LNCaP clone FGC (cell line): ENCODE measurements at places on chromosomes 4 and X.

DNA sequence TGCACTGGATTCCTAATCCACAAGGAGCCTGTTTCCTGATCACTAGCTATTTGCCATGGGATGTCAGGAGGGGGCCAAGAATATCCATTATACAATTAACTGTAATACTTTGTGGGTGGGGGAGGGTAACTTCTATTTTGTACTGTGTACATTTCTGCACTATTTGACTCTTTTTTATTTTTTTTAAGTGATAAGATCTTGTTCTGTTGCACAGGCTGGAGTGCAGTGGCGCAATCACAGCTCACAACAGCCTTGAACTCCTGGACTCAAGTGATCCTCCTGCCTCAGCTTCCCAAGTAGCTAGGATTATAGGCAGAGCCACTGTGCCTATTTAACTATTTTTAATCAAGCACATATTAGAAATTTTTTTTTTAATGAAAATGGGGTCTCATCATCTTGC is 134.1 kb downstream of the ELOVL6 start:
- DNase-seq = no peak

- DNase-seq = no peak
Observed at GRCh38 chrX:50483283-50483682, 12.7 kb upstream of the DGKK start.

DNA sequence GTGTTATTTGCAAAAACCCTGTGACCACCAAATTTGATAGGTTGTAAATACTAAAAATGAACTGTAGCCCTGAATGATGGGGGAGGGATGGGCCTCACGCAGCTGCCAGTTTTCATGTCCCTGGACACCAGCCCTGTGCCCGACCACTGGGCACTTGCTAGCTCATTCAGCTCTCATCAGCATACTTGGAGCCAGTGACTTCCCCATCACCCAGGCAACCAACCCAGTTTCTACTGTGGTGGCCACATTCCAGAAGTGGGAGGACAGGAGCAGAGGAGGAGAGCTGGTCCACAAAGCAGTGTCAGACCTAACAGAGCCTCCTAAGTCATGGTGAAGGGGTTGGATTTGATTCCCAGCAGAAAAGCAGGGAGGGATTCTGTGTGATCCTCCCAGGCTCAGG is 128.2 kb downstream of the CPEB2 start:
- DNase-seq = no peak

GRCh38 chrX:17923546-17923945 is 62.4 kb upstream of the RAI2 start:
- no peak for DNase-seq

GRCh38 chrX:129653971-129654651 is 645 bp downstream of the APLN start:
- no peak for DNase-seq

DNA sequence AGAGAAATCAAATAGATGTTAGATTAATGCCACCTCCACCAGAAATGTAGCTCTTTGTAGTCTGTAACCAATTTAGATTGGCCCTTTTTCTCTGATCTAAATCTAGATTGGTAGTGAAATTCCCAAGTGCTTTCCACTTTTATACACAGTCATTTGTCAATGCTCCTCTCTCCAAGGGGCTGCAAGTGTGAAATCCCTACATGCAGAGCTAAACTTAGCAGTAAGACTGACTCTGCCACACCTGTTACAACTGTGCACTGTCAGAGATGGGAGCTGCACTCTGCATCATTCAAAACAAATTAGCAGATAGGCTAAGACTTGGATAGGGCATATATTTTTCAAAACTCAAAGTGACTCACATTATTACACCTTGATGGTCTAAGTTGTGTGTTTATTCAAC is 9.1 kb downstream of the SERTM2 start:
- DNase-seq = no peak

GRCh38 chrX:71198066-71198465 is 25.0 kb upstream of the GJB1 start:
- DNase-seq = no peak

GRCh38 chrX:63428348-63428747 is 77.2 kb upstream of the SPIN4 start:
- no peak for DNase-seq

- no peak for DNase-seq
Observed at GRCh38 chrX:7362111-7362510, 214.2 kb upstream of the PUDP start.

GRCh38 chr4:37922328-37922727 is 31.4 kb downstream of the TBC1D1 start:
- no peak for DNase-seq

GRCh38 chr4:17096692-17097091 is 198.2 kb upstream of the LDB2 start:
- DNase-seq = no peak

DNA sequence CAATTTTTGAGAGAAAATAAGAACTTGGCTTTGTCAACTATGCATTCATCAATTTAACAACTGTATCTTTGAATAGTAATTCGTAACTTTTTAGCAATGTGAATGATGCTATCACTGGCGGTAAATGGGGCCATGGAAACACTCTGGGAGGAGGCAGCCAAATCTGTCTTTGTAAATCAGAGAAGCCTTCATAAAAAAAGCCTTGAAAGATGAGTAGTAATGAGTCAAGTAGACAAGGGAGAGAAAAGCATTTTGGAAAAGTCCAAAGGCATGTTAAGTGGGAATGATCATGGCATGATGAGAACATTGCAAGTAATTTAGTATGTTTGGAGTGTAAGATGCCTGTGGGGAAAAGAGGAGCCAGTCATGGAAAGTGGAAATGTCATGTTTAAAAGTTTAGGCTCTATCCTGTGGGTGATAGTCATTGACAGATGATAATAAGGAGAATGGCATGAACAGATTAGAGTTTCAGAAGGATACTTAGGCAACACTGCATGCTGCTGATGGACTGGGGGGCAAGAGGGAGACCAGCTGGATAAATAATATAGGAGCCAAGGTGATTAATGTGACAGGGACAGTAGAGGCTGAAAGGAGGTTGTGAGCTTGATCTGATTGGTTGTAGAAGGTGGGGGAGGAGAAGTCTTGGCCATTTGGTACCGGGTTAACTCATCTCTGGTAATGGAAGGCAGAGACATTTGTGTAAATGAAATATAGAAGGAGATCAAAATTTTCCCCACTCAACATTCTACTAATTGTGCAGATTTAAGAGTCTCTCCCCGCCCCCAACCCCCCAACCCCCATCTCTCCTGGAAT is 16.3 kb downstream of the SPRY1 start:
- no peak for DNase-seq

DNA sequence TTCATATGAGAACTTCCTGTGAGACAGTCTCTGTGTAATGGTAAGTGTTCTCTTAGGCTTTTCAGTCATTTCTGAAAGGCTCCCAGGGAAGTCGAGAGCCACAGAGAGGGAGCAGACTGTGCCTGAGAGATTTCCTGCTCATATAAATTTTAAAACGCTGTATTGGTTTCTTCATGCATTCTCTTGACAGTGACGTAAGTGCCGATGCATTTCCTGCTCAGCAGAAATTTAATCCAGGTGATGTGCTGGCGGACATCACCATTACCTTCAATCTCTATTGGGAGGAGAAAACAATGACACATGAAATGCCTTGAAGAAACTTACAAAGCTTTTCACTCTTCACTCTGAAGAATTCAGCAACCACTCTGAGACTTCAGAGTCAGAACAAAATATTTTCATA is 383.6 kb downstream of the BMPR1B start:
- no peak for DNase-seq

GRCh38 chr4:25870081-25870480 is 7.3 kb upstream of the SEL1L3 start:
- DNase-seq = no peak

- no peak for DNase-seq
Observed at GRCh38 chrX:41022566-41022965, 62.7 kb upstream of the USP9X start.

DNA sequence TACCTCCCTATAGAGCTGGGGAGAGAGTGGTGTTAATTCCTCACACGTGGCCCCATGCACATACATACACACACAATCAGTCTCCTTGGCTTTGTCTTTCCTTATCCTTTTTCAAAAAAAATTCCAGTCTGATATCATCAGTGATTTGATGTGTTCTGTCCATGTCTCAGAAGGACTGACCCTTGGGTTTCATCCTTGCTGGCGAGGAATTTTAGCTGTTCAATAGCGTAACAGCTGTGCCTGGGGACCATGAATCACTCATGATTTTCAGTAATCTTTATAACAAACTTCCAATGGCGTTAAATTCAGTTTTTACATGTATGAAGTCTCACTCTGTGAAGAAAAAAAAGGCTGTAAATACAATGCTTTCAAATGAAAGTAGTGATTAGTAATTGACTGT is 204.6 kb downstream of the RBMX2 start:
- DNase-seq = no peak

GRCh38 chrX:120269373-120270035 is 18.9 kb downstream of the ZBTB33 start:
- no peak for DNase-seq

DNA sequence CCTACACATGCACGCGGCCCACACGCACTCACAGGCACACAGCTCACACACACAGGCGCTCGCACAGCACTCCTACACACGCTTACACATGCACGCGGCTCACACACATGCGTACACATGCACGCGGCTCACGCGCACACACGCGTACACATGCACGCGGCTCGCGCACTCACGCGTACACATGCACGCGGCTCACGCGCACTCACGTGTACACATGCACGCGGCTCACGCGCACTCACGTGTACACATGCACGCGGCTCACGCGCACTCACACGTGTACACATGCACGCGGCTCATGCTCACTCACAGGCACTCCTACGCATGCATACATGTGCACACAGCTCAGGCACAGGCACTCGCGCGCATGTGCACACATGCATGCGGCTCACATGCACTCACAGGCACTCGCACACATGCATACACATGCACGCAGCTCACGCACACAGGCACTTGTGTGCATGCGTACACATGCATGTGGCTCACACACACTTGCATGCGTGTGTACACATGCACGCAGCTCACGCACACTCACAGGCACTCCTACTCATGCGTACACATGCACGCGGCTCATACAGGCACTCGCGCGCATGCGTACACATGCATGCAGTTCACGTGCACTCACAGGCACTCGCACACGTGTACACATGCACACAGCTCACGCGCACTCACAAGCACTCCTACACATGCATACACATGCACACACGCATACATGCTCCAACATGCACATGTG is 44.9 kb downstream of the GAK start:
- no peak for DNase-seq

- no peak for DNase-seq
Observed at GRCh38 chr4:182918791-182919302, 1.7 kb upstream of the DCTD start.

DNA sequence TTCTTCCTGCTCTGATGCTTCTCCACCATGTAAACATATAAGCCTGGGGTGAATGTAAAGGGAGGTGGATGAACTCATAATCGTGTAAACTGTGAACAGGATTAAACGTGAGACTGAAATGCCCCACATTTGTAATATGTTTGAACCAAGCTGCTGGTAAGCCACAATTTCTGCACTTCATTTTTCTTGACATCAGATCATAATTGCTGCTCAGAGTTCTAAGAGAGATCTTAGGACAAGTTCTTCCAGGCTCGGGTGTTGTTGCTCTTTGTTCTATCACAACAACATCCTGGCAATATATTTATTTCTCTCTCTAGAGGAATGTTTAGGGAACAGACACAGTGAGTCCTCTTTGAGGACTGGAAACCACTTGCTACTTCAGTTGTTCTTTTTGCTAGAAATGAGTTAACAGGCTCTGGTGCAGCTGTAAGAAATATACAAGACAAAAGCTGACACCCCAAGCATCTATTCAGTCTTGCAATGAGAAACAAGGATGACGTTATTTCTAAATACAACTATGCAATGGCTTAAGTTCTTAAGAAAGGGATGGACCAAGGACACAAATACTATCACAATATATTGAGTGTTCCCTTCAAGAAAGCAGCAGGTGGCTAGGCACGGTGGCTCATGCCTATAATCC is 59.6 kb downstream of the LNX1 start:
- no peak for DNase-seq

DNA sequence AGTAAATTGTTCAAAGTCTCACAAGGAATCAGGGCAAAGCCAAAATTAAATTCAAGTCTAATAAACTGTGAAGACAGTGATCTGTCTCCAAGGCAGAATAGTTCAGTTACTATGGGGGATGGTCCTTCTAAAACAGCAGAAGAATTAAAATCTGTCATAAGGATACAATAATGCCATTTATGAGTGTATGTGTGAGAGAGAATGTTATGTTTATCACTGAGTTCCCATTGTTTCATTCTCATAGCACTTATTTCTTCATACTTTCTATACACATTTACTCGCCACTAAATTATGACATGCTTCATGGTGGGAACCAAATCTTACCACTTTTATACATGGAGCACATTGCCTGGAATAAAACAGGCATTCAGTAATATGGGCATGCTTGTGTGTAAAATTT is 102.5 kb downstream of the AMMECR1 start:
- no peak for DNase-seq

DNA sequence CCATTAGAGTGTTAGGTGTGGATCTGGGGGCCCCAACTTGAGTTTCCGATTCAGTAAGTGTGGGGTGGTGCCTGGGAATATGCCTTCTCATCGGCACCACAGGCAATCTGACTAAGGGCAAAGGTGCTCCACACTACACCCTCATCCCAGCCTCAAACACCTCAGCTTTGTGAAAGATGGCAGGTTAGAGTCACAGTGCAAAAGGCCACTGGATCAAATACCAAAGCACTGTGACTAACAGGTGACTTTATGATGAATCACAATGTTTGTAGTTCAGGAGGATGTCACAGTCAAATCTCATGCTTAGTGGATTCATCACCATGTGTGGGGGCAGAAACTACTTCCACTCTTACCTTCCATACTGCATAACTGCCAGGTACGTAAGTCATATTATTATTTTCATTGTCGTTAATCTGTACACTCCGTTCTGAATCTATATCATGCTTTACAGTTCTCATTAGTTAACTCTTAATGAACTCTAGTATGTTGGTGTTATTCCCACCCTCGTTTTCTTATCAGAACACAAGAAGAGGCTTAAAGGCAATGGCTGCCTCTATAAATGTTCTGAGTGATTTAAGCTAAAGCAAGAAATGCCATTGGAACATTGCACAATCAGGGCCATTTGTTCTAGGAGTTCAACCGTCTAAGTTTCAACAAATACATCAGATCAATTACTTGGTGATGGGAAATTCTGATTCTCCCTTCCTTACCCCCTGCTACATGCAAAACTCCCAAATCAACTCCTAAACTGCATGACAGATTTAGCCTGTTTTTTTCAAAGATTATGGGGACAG is 50.2 kb downstream of the PRKG2 start:
- no peak for DNase-seq

GRCh38 chrX:149275836-149276235 is 229.3 kb downstream of the IDS start:
- DNase-seq = no peak

- DNase-seq = no peak
Observed at GRCh38 chr4:79325864-79326328, at the start of gene NAA11. TSS of gene NAA11 (minus strand) at chr4:79326061. CDS start at chr4:79325877, 184 bp downstream.
